ENCODE measurements at places on chromosomes 16 and 17.

GRCh38 chr16:49273771-49274170, 7.9 kb downstream of the CBLN1 start:
- no peak for DNase-seq

GRCh38 chr16:84489131-84489530, 15.3 kb downstream of the MEAK7 start:
- DNase-seq: no peak

DNA sequence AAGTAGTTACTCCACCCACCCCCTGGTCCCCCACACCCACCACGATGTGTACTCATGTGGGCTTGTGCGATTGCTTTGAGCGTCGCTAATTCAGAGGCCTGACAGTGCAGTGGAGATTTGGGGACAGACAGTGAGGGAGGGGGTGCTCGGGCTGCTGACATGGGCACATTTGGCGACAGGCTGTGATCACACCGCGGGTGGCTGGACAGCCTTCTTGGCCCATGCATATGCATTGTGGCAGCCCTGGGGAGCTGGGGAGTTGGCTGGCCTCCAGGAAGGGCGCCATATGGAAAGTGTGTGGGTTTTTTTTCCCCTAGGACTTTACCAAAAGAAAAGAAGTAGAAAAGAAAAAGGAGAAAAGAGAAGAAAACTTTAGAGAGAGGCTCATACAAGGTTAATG, 275.5 kb upstream of the N4BP1 start:
- no peak for DNase-seq

- DNase-seq: no peak
Measured at GRCh38 chr16:72952404-72952803, 95.5 kb downstream of the ZFHX3 start.

- no peak for DNase-seq
Measured at GRCh38 chr16:24759006-24759405, 29.6 kb downstream of the TNRC6A start.

- no peak for DNase-seq
Measured at GRCh38 chr17:39662551-39663339, 2.4 kb upstream of the TCAP start.

GRCh38 chr16:1858189-1858865, 13.6 kb downstream of the MEIOB start:
- no peak for DNase-seq

GRCh38 chr17:42118545-42118944, 2.6 kb downstream of the KAT2A start:
- DNase-seq: no peak

- DNase-seq: no peak
Measured at GRCh38 chr17:75763269-75763607, 1.8 kb downstream of the GALK1 start.

DNA sequence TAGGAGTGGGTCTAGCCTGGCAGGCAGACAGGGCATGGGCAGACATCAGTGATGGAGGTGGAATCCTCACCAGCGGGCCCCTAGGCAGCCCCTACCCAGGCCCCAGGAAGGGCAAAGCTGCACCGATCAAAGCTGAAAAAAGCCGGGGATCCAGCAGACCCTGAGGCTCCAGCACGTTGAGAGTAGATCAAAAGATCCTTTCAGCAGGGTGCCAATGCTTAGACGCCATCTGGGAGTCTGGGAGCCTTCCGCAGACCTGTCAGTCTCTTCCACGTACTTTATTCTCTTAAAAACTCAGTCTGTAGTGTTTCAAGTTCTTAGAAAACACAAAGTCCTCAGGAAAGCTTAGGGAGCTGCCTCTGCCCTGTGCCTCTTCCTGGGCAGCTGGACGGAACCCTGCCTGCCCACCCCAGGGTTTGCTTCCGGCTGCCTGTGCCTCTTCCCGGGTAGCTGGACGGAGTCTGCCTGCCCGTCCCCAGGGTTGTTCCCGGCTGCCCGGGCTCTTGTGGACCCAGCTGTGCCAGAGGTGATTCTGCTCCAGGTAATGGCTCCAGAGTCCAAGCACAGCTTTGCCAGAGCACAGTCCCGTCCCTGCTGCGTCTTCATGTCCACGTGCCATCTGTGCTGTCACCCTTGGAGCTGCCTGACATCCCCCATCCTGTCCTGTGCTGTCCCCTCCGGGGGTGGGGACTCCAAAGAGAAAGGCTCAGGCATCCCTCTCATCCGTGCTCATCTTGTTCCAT, 50.8 kb upstream of the PVALEF start:
- no peak for DNase-seq

DNA sequence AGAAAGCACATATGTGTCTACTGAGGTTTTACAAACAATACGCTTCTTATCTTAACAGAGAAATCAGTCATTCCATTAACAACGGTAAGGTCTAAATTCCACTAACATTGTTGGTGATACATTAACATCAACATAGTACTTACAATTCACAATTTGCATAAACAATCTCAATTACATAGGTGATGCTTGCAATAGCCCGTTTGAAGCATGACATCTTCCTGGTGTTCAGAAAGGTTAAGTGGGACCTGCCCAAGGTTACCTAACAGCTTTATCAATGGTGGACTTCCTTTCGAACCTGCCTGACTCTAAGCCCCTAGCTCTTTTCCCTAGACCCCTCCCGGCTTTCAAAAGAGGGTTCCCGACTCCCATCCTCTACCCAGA, 699 bp downstream of the FAM222B start:
- DNase-seq: no peak

GRCh38 chr17:46876353-46876887, 25.0 kb downstream of the WNT9B start:
- no peak for DNase-seq

- no peak for DNase-seq
Measured at GRCh38 chr16:84072014-84072413, 29.4 kb upstream of the SLC38A8 start.

DNA sequence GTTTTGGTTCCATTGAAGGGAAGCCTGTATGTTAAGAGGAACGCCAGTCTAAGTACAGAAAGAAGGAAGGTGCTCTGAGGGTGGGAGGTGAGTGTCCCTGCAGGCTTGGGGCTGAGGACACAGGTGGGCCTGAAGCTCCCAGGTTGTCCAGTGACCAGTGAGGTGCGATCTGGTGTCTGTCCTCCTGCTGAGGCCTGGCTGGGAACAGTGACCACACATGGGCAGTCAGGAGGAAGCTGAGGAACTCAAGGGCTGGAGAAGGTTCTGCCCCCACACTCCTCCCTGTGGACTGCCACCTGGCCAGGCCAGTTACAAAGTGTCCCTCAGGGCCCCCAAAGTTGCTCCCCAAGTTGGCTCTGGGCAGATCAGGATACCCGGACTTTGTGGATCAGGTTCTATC, 102.1 kb downstream of the N4BP1 start:
- DNase-seq: no peak

GRCh38 chr17:10513299-10514067, 4.9 kb downstream of the MYH1 start:
- no peak for DNase-seq

DNA sequence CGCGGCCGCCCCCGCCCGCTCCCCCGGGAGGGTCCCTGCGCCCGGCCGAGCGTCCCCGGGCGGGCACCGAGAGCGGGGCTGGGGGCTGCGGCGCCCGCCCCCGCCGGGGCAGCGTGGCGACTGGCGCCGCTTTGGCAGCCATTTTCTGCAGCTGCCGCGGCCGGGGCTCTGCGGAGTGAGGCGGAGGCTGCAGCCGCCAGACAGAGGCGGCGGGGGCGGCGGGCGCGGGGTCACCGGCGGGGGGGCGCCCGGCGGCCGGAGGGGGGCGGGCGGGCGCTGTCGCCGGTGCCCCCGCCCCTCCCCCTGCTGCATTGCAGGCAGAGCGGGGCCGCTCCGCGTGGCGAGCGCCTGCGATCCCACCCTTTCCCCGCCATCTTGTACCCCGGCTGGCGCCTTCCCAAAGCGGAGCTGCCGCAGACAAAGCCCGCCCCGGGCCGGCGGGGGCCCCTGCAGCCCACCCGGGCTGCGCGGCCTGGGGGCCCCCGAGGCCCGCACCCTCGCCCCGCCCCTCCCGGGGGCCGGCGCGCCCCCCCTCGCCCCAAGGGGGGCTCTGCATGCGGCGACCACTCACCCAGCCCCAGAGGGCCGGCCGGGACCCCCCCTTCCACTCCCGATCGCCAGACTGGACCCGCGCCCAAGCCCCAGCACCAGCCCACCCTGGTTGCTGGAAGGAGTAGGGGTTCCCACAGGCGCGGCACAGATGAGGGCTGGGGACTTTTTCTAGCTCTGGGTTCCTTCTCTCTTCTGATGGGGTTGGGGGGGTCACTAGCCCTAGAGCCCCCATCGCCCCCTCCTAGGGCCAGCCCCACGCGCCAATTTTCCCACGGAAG, 16.6 kb upstream of the CBX8 start:
- DNase-seq: no peak

DNA sequence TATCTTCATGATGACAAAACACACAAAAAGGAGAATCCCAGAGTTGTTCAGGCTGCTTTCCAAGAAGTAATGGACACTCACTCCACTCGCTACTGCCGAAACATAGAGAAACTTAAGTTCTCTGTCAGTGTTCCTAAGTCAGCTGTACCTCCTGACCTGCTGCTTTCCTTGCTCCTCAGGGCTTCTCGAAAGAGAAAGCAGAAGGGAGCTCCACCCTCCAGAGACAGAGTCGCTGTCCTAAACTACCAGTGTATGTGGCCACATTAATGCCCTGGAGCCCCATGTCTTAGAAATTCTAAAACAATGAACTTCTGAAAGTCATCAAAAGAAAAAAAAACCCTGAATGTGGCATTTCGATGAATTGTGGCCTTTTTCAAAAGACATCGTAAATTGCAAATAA, 390.8 kb upstream of the MON1B start:
- no peak for DNase-seq

DNA sequence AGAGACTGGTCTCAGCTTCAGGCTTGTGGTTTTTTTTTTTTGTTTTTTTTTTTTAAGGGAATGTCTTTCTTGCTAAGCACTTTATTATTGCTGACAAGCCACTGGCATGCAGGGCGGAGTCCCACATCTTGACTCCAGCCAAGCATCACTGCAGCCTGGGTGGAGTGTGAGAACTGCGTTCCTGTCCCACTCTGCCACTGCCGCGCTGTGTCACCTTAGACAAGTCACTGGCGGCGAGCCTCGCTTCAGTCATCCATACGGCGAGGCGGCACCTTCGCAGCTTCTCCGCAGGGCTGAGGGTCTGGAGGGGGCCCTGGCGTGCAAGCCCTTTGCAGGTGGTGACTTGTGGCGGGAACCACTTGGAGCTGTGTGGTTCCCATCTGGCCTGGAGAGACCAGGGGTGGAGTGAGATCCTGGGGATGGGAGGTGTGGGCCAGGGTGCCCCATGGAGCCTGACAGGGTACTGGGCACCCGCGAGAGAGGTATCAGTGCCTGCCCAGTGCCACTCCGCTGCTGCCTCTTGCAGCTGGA, 99.1 kb upstream of the CIBAR2 start:
- DNase-seq: no peak

DNA sequence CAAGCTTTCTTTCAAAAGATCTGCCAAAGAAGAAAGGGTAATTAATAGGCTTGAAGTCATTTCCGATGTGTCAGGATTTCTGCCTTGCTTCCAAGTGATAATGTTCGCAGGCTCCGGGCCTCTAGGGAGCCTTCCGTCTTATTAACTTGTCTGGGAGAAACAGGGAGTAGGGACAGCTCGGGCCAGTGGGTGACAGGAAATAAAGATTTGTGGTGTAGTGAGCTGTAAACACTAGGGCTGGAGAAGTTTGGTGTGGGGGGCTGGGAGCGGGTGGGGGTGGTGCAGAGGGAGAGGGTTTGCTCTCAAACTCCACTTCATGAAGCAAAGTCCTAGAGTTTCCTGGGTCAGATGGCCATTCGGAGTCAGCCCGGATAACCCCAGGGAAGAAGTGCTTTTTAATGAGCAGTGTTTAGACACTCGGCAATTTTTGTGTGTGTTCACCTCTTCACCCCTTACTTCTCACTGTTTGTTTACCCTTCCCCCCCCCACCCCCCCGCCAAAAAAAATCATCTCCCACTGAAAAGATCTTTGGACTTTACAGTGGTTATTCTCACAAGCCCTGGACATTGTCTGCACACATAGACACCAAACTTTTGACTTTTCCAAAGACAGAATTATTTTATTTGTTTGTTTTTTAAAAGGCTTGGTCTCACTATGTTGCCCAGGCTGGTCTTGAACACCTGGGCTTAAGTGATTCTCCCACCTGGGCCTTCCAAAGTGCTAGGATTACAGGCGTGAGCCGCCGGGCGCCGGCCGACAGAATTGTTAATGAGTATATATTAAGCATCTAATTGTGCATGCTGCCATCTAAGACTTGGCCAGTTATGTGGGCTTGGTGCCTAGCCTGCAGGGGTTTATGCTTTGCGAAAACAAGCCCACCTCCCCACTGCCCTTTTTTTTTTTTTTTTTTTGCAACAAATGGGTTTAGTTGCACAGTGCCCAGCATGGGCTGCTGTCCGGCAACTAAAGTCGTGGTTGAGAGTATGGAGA, 196.4 kb downstream of the CCDC182 start:
- no peak for DNase-seq

DNA sequence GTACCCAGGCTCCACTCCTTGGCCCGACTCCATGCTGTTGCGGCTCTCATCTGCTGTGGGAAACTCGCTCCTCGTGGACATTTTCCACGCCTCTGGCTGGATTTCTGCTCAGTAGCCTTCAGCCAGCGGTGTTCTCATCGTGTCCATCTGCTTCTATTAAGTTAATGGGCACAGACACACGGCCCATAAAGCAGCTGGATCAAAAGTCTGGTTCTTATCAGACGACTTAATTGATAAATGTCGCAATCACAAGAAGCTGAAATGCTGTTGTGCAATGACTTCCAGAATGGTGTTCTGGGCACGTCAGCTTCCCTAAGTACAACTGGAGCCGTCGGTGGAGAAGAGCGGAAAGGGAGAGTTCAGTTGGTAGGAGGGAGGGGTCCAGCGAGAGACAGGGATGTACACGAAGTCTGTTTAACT, 211.7 kb upstream of the CHMP6 start:
- DNase-seq: no peak
